ENCODE measurements at places on chromosomes 1 and 21.

DNA sequence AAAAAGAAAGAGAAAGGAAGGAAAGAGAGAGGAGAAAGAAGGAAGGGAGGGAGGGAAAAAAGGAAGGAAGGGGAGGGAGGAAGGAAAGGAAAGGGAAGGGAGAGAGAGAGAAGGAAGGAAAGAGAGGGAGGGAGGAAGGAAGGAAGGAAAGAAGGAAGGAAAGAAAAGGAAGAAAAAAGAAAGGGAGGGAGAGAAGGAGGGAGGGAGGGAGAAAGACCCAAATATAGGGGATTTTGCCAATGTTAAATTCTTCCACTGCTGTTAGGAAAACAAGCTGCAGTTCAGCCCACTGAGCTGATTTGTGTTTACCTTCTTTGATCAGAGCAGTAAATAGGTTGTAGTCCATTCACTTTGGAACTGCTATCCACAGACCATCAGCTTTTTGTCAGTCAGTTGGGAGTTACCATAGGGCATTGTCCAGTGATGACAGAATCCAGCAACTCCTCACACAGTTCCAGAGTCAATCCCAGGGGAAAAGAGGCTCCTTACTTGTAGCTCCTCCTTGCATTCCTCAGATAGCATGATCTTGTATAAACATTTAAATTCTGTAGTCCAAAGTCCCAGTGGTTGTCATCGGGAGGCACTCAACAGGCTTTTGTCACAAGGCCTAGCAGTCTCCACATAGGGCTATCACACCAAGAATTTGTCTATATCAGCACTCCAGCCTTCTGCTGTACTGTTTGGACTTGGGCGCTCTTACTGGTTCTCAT lies 13.5 kb upstream of the PPP1R8 start:
- peaks cover 5% of the 10 kb centered on the region for H3K4me1 ChIP-seq
- H3K27me3 ChIP-seq = peaks cover 3% of the 10 kb centered on the region
- H3K36me3 ChIP-seq = peaks cover 32% of the 10 kb centered on the region
- no peak for DNase-seq
- H3K27ac ChIP-seq = peak overlapping the region; percentile 57
- no peak overlapping the region for H3K4me3 ChIP-seq

GRCh38 chr1:39827201-39827600 lies 38.5 kb upstream of the BMP8B start:
- H3K4me1 ChIP-seq = peaks cover 10% of the 10 kb centered on the region
- no peak for DNase-seq
- peaks cover 15% of the 10 kb centered on the region for H3K27me3 ChIP-seq
- H3K36me3 ChIP-seq = no peaks in the 10 kb centered on the region
- H3K4me3 ChIP-seq = no peak overlapping the region

- peaks cover 2% of the 10 kb centered on the region for H3K27me3 ChIP-seq
- no peak overlapping the region for H3K27ac ChIP-seq
- no peak for DNase-seq
- H3K4me1 ChIP-seq = no peaks in the 10 kb centered on the region
Observed at GRCh38 chr1:57671750-57672149, 247.9 kb upstream of the DAB1 start.

- peaks cover 22% of the 10 kb centered on the region for H3K4me1 ChIP-seq
- H3K4me3 ChIP-seq = no peak overlapping the region
- no peaks in the 10 kb centered on the region for H3K36me3 ChIP-seq
- no peak overlapping the region for H3K27ac ChIP-seq
- peaks cover 5% of the 10 kb centered on the region for H3K27me3 ChIP-seq
- DNase-seq = no peak
Observed at GRCh38 chr1:21350202-21350885, 60.1 kb upstream of the ECE1 start.

DNA sequence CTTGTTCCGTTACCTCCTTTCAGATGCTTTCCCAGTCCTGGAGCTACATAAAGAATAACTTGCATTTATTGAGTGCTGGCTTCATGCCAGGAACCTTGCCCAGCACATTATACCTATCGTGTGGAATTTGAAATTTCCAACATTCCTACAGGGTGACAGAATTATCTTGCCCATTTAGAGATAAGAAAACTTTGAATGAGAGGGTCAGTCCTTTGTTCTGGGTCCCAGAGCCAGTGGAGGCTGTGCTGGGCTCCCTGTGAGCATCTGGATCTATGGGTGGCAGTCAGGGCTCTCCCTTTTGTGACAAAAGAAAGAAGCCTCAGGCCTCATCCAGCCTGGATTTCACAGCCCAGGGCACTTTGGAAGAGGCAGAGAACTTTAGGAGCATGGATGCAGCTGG lies 3.2 kb downstream of the GSTM4 start:
- H3K4me3 ChIP-seq = peak overlapping the region; percentile 24
- H3K27me3 ChIP-seq = peaks cover 13% of the 10 kb centered on the region
- DNase-seq = no peak

GRCh38 chr1:61898658-61899057 lies 156.4 kb downstream of the PATJ start:
- H3K27me3 ChIP-seq = no peaks in the 10 kb centered on the region
- H3K4me3 ChIP-seq = no peak overlapping the region

- no peak for DNase-seq
- no peak overlapping the region for H3K4me3 ChIP-seq
- no peak overlapping the region for H3K27ac ChIP-seq
- H3K4me1 ChIP-seq = peaks cover 57% of the 10 kb centered on the region
Observed at GRCh38 chr1:162233066-162233465, 143.6 kb downstream of the SPATA46 start.

DNA sequence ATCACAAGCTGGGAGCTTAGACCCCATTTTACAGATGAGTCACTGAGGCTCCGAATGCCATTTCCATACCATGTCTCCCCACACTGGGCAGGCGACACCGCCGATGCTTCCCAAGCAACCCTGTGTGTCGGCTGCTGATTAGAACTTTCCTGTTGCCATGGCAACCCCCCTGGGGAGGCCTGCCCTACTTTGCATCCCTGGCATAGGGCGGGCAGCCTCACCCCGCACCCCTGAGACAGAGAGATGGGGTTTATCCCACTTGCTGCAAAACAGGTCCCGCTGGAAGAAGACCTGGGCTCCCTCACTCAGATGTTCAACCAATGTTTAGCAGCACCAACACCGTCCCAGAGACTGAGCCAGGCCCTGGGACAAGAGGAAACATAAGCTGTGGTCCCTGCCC lies 81.5 kb downstream of the CAMK2N1 start:
- peaks cover 99% of the 10 kb centered on the region for H3K27me3 ChIP-seq
- peaks cover 13% of the 10 kb centered on the region for H3K4me1 ChIP-seq
- H3K27ac ChIP-seq = no peak overlapping the region
- peak; percentile 15 for DNase-seq
- H3K4me3 ChIP-seq = no peak overlapping the region
- no peaks in the 10 kb centered on the region for H3K36me3 ChIP-seq

DNA sequence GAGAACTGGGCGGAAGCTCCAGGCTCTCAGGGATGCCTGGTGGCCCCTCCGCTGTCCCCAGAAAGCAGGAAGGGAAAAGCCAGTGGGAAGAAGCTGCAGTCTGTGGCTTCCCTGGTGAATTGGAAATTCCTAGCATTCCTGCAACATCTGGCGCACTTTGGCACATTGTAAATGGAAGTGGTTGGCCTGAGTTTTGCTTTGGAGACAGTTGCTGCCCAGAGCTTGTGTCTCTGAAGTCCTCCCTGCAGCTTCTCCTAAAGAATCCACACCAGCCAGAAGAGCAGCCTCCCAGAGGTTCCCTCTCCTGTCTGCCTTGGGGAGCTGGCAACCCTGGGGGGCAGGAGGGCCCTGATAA lies 48.2 kb downstream of the ARHGEF10L start:
- peaks cover 31% of the 10 kb centered on the region for H3K36me3 ChIP-seq
- peaks cover 4% of the 10 kb centered on the region for H3K27me3 ChIP-seq
- DNase-seq = no peak
- peaks cover 79% of the 10 kb centered on the region for H3K4me1 ChIP-seq
- H3K27ac ChIP-seq = peak overlapping the region; percentile 79

DNA sequence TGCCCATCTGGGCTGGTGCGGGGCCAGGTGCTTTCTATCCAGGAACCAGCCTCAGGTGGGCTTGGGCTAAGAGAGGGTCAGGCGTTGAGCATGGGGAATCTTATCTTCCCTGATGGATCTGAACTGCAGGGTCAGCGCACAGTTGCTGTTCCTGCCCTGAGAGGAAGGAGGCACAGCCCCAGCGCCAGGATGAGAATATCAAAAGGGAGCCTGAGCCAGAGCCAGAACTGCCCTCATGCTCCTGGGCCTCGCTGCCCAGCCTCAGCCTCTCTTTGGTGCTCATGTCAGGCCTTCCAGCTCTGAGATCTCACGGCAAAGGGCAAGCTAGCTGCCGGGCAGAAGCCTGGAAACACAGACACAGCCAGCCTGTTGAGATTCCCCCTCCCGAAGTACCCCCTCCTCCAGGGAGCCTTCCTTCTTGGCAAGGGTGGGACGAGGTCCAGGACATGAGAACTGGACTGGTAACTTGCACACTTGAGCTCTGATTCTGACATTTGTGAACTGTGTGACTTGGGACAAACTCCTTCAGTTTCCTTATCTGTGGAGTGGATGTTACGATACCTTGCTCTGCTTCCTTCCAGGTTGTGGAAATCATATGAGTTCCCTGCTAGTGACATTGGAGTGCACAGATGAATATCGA lies 1.2 kb upstream of the LAD1 start:
- H3K27me3 ChIP-seq = peaks cover 6% of the 10 kb centered on the region
- peaks cover 4% of the 10 kb centered on the region for H3K4me1 ChIP-seq
- no peak for DNase-seq
- no peaks in the 10 kb centered on the region for H3K36me3 ChIP-seq

DNA sequence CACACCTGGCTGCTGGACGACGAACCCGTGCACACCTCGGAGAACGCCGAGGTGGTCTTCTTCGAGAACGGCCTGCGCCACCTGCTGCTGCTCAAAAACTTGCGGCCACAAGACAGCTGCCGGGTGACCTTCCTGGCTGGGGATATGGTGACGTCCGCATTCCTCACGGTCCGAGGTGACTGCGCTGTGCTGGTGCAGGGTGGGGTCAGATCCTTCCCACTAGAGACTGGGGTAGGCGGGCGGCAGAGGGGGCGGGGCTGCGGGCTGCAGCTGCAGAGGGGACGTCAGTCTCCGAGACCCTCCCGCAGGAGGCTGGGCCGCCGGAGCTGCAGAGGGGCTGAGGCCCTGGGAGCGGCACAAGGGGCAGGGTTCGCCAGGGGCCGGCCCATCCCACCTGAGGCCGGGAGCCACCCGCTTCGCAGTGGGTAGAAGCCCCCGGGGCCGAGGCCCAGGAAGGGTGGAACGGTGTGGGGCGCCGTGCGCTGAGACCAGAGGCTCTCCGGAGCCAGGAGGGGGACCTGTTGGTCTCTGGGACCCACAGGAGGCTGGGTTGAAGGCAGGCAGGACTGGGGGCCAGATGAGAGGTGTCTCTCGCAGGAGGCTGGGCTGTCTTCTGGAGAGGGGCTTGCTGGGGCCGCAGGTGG lies 90.6 kb downstream of the TRIM11 start:
- no peak overlapping the region for H3K4me3 ChIP-seq
- H3K36me3 ChIP-seq = peaks cover 5% of the 10 kb centered on the region
- no peak for DNase-seq
- no peak overlapping the region for H3K27ac ChIP-seq
- no peaks in the 10 kb centered on the region for H3K27me3 ChIP-seq

DNA sequence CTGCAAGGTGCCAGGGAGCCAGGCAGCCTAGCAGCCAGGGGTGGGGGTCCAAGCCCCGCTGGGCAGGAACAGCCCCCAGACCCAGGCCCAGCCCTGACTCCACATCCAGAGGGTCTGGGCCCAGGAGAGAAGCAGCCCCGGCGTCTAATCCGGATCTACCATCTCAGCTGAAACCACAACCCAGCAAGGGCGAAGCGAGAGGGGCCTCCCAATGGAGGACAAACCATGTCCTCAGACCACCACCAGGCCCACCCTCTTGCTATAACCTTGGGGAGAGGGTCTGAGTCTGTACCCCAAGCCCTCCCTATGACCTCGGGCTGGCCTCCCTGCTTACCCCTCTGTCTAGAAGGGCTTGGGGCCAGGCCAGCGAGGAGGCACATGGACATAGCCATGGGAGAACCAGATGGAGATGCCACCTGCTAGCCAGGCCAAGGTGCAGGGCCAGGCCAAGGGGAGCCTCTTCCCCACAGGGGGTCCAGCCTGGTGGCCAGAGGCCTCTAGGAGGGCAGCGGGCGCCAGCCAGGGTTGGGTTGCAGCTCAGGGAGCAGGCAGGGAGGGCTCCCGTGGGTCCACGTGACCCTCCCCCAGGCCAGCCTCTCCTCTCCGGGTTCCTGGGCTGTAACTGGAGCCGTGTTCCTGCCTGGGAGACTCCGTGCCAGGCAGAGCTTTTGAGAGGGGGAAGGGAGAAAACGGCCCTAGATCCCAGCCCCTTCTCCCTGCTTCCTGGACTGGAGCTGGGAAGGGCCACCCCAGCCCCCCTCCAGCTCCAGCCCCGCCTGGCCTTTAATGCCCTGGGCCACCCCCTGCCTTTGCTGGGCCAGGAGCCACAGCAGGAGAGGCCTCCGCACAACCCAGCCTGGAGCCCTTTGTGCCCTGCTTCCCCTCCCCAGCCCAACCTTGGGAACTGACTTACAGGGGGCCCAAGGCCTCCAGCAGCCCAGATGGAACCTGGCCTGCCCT lies 2.5 kb downstream of the WNT9A start:
- no peak overlapping the region for H3K27ac ChIP-seq
- no peak overlapping the region for H3K4me3 ChIP-seq
- H3K27me3 ChIP-seq = peaks cover 40% of the 10 kb centered on the region

DNA sequence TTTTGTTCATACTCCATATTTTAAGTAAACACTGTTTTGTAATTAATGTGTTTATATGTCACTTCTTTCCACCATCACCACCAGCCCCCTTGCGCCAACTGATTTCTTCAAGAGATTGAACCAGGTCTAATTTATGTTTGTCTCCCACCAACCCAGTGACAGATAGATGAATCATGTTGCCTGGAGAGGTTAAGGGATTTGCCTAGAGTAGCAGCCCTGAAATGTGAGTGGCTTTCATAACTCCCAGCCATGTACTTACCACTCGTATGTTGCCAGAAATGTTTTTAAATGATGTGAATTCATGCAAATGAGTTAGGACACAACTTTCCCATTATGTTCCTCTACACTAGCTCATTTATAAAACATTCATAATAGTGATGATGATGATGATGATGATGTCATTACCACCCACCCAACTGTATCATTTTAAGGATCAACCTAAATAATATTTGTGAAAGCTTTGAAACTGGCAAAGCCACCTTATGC lies 86.9 kb downstream of the LRRC8D start:
- H3K27ac ChIP-seq = peak overlapping the region; percentile 95
- H3K4me3 ChIP-seq = peak overlapping the region; percentile 12
- DNase-seq = no peak
- peaks cover 92% of the 10 kb centered on the region for H3K4me1 ChIP-seq
- H3K36me3 ChIP-seq = no peaks in the 10 kb centered on the region

DNA sequence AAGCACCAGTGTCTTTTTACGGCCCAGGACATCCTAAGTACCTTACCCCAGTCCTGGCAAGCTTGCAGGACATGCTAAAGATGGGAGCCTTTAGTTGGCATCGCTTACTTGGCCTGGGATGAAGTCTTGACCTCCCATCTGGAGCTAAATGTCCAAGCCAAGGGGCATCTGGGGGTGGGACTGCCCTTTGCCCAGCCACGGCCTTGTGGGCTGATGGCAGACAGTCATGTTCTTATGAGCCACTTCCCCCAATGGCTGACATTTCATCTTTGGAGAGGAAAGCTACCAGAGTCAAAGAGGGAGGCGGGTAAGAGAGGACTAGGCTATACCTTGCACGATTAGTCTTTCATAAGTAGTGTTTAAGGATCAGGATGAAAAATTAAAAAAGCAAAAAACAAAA lies 32.2 kb downstream of the OPTC start:
- peaks cover 61% of the 10 kb centered on the region for H3K4me1 ChIP-seq
- no peaks in the 10 kb centered on the region for H3K36me3 ChIP-seq
- no peak for DNase-seq
- H3K27me3 ChIP-seq = peaks cover 28% of the 10 kb centered on the region

GRCh38 chr1:41239988-41240610 lies 2.0 kb downstream of the SCMH1 start:
- H3K27ac ChIP-seq = no peak overlapping the region
- H3K27me3 ChIP-seq = peaks cover 21% of the 10 kb centered on the region
- no peak for DNase-seq
- H3K36me3 ChIP-seq = no peaks in the 10 kb centered on the region
- H3K4me1 ChIP-seq = peaks cover 35% of the 10 kb centered on the region
